ENCODE measurements at places on chromosomes 3 and 15. TPM values are rescaled to one million over a fixed set of nuclear protein-coding genes. Genes with fewer than 3 reads are reported as not detected.

DNA sequence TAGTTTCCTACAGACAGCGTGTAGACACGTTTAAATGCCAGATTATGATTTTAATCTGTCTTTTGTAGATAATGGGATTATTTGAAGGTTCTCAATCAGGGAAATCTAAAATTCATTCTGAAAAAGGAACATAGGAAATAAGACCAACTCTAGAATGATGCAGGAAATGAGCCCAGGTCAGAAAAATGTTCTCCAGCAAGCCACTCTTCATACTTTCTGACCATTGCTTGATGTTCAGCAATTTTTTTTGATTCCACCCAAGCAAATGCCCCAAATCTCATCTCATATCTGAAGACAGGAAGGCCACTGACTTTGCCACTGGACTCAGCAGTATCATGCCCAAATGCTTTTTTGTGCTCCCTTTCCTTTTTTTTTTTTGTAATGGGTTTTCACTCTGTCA lies 373.4 kb downstream of the LPP start:
- DNase-seq, result no peak

GRCh38 chr3:66320390-66320789 lies 99.6 kb downstream of the SLC25A26 start:
- no peak for DNase-seq

DNA sequence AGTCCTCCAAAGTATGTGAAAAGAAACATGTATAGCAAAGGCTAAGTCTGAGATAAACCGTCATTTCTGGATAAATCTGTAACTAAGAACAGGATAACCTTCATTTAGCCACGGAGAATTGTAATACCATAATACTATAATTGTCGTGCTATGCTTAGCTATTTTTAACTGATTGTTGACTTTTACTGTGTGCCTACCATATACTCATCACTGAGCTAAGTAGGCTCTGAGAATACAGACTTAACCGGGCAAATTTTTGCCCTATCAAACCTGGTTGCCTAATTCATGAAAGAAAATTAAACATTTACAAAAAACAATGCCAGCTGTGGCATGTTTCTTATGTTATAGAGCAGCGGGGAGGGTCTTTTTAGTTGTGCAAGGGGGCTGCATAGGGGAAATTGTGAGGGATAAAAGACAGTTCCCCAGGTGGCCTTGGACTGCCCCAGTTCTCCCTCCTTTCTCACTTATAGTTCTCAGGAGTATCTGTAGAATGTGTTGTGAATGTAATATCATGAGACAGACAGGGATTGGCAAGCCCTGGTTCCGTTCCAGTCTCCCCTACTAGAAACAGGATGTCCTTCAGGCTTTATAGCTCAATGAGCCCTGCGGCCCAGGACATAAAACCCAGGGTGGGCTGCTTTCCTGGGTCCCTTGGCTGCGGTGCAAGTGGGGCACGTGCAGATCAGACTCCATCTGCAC lies 318.5 kb downstream of the GBE1 start:
- no peak for DNase-seq

SERPINI1 gene
- 85.6 TPM for total RNA-seq

NR1I2 gene
- total RNA-seq, result 0.82 TPM

- no peak for DNase-seq
These were observed 81.7 kb downstream of the ZNF609 start for GRCh38 chr15:64542091-64542490.

STRA6 gene
- 3.7 TPM for total RNA-seq

- DNase-seq, result no peak
These were observed 69.6 kb downstream of the SMAD3 start for GRCh38 chr15:67134871-67135492.

Data from frontal cortex (tissue), 4 donors.